ENCODE measurements at places on chromosomes 6 and 20.

DNA sequence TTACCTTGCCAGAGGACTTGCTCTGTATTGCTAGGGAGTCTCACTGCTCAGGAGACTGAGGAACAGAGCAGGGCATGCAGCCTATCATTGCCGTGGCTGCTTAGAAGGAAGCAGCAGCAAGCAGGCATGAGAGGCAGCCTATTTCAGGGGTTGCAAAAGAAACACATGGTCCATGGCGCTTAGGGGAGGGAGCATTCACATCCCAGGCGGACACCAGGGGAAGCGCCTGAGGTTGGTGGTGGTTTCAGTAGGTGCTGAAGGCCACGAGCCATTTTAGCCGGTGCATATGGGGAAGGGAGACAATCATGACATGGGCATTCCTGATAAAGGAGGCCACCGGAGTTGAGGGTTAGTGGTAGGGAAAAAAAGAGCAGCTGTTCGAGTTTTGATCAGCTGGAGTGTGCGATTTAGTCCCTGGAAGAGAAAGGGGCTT, 20.9 kb downstream of the FARS2 start:
- peak overlapping the region; percentile 49 for H3K27ac ChIP-seq
- no peak for DNase-seq
- H3K36me3 ChIP-seq = peaks cover 15% of the 10 kb centered on the region
- no peak overlapping the region for H3K4me3 ChIP-seq
- peaks cover 75% of the 10 kb centered on the region for H3K4me1 ChIP-seq
- H3K27me3 ChIP-seq = no peaks in the 10 kb centered on the region

DNA sequence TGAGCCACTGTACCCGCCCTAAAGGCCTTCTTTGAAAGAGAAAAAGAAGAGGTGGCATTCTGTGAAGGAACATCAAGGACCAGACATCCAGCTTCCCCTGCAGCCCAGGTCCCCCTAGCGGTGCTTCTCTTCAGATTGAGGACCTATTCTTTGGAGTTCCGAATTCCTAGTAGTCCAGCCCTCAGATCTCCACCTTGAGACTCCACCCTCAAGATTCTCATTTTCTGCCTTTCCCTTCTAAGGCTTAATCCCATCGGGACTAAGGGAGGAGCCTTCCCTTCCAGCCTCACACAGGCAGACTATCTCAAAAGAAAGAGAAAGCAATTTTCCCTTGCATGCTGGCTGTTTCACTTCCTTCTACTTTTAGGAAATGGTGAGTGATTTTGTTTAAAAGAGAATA, 32.5 kb downstream of the MUC22 start:
- H3K4me3 ChIP-seq = no peak overlapping the region
- DNase-seq = no peak
- no peaks in the 10 kb centered on the region for H3K36me3 ChIP-seq

DNA sequence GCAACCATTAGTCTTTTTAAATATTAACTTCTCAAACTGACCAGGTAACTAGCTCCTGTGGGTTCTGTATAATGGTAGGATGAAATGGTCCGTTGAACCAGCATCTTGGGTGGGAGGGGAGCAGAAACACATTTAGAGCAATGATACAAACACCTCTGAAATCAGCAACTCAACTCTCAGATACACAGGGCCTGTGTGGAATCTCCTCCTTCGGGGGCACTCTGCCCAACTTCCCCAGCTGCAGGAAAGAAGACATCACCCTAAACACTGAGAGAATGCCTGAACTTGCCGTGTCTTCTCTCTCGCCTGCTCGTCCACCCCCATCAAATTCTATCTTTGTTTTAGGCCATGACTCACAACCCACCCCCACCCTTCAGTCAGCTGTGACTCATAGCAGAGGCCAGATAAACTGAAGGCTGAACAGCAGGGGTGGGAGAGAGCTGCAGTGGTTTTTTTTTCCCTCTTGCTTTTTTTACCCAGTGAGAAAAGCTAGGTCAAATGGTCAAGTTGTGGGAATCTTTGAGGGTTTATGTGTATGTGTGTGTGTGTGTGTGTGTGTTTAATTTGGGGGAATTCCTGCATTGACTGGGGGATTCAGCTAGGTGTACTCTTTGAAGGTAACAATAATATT, 593.4 kb upstream of the JAG1 start:
- H3K27me3 ChIP-seq = no peaks in the 10 kb centered on the region
- no peaks in the 10 kb centered on the region for H3K4me1 ChIP-seq
- H3K4me3 ChIP-seq = no peak overlapping the region

DNA sequence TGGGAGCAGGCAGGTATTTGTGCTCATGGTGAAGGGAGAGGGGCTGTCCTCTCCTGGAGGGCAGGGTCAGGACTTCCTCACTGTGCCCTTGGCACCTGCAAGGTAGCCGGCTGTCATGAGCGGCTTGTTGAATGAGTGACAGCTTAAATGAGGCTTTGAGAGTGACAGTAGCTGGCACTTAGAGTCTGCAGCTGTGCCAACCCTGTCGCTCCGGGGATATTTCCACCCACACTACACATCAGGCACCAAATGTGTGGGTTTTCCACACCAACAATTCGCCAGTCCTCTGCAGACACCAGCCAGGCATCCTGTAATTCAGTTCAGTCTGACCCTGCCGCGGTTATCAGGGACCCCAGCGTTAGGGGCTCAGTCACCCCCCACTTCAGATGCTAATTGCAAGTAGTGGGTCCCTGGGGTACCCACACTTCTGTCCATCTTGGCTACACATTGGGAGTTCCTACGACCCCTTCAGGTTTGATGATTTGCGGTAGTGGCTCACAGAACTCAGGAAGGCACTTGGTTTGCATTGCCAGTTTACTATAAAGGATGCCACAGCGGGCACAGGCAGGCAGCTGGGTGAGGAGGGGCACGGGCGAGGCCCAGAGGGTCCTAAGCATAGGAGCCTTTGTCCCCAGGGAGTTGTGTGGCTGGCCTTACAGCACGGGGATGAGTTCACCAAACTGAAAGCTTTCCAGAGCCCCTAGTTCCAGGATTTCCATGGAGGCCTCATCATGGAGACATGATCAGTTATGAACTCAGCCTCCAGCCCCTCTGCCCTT, 9.1 kb downstream of the MTG2 start:
- DNase-seq = no peak
- H3K4me1 ChIP-seq = peaks cover 7% of the 10 kb centered on the region
- H3K27me3 ChIP-seq = no peaks in the 10 kb centered on the region
- no peak overlapping the region for H3K4me3 ChIP-seq
- H3K27ac ChIP-seq = no peak overlapping the region

GRCh38 chr6:41439524-41440418, 104.4 kb downstream of the NCR2 start:
- no peak overlapping the region for H3K4me3 ChIP-seq
- DNase-seq = peak; percentile 67

- H3K27ac ChIP-seq = no peak overlapping the region
- H3K4me1 ChIP-seq = peaks cover 1% of the 10 kb centered on the region
- DNase-seq = no peak
- H3K4me3 ChIP-seq = no peak overlapping the region
- peaks cover 23% of the 10 kb centered on the region for H3K27me3 ChIP-seq
Observed at GRCh38 chr20:20273286-20273685, 94.6 kb upstream of the INSM1 start.

DNA sequence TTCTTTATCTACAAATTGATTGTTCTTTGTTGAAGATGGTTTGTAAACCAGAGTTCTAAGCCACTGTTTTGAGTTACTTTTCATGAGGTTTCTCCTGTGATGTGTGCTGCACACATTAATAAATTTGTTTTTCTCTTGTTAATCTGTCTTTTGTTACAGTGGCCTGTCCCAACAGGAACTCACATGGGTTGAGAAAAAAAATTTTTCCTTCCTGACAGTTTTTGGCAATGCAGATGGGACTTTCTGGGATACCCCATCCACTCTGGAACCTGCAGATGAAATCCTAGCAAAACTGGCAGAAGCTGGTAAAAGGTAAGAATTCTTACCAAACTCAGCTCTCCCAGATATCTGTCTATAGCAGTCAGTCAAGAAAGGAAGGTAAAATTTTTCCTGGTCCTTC, 88.1 kb downstream of the CEP162 start:
- no peaks in the 10 kb centered on the region for H3K4me1 ChIP-seq
- H3K27ac ChIP-seq = no peak overlapping the region
- peaks cover 3% of the 10 kb centered on the region for H3K36me3 ChIP-seq
- H3K4me3 ChIP-seq = no peak overlapping the region

GRCh38 chr6:143513410-143513809, 1.9 kb upstream of the FUCA2 start:
- no peaks in the 10 kb centered on the region for H3K27me3 ChIP-seq
- DNase-seq = peak; percentile 67
- no peak overlapping the region for H3K27ac ChIP-seq
- peak overlapping the region; percentile 27 for H3K4me3 ChIP-seq

DNA sequence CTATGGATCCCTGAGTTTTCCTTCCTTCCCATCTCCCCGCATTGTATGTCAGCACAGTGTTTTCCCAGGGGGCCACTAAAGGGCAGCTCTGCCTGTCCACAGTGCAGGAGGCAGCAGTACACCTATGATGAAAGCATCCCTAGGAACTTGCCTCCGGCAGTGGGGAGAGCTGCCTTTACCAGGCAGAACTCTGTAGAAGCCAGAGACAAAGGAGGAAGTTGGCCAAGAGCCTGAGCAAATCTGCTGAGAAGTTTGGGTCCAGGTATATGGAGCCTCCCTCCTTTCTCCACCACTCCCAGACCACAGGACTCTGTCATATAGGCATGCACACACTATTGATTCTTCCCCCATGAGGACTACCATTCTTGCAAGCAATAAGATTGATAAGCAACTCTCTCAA, 282.7 kb downstream of the TBC1D7 start:
- peaks cover 3% of the 10 kb centered on the region for H3K4me1 ChIP-seq
- no peak overlapping the region for H3K4me3 ChIP-seq

GRCh38 chr6:112005013-112005371, 48.9 kb upstream of the CCN6 start:
- DNase-seq = no peak
- no peak overlapping the region for H3K4me3 ChIP-seq
- no peaks in the 10 kb centered on the region for H3K36me3 ChIP-seq
- no peak overlapping the region for H3K27ac ChIP-seq

DNA sequence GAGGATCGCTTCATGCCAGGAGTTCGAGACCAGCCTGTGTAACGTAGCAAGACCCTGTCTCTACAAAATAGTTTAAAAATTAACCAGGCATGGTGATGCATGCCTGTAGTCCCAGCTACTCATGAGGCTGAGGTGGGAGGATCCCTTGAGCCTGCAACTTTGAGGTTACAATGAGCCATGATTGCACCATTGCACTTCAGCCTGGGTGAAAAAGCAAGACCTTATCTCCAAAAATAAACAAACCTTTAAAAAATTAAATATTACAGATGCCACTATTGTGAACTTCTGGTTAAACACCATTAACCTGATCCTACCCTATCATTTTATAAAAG, 116.8 kb downstream of the ARHGAP18 start:
- H3K4me1 ChIP-seq = peaks cover under 1% of the 10 kb centered on the region
- H3K4me3 ChIP-seq = no peak overlapping the region
- H3K27me3 ChIP-seq = no peaks in the 10 kb centered on the region
- H3K36me3 ChIP-seq = peaks cover 11% of the 10 kb centered on the region

GRCh38 chr20:34083137-34083536, 28.9 kb downstream of the EIF2S2 start:
- H3K27ac ChIP-seq = no peak overlapping the region
- DNase-seq = no peak
- H3K27me3 ChIP-seq = no peaks in the 10 kb centered on the region

DNA sequence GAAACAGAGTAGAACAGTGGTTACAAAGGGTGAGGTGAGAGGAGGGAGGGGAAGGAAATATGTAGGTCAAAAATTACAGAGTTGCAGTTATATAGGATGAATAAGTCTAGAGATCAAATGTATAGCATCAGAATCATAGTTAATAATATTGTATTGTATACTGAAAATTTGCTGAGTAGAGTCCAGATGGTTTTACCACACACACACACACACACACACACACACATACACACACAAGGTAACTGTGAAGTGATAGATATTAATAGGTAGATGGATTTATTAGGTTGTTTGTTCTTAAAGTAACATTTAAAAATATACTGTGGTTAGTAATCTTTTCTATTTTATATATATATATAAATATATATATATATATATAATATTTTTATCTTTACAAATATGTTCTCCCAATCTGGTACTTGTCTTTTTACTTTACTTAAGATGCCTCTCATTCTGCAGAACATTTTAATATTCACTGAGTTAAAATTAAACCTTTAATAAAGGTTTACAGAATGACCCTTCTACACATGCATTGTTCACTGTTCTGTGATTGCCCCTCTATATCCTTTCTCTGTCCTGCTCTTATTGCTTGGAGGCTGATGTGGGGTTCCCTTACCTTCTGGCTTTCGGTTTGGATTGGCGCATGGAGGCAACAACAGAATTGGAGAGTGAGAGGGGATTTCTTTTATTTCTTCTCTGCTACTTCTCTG, 408 bp downstream of the PTCHD4 start:
- no peaks in the 10 kb centered on the region for H3K4me1 ChIP-seq
- no peaks in the 10 kb centered on the region for H3K36me3 ChIP-seq
- no peak overlapping the region for H3K4me3 ChIP-seq
- no peak overlapping the region for H3K27ac ChIP-seq
- DNase-seq = no peak
- H3K27me3 ChIP-seq = no peaks in the 10 kb centered on the region

GRCh38 chr6:138346302-138347195, 31.2 kb upstream of the SMIM28 start:
- no peak overlapping the region for H3K4me3 ChIP-seq
- H3K27me3 ChIP-seq = peaks cover 37% of the 10 kb centered on the region
- H3K4me1 ChIP-seq = no peaks in the 10 kb centered on the region
- no peak overlapping the region for H3K27ac ChIP-seq
- no peak for DNase-seq
- H3K36me3 ChIP-seq = no peaks in the 10 kb centered on the region

DNA sequence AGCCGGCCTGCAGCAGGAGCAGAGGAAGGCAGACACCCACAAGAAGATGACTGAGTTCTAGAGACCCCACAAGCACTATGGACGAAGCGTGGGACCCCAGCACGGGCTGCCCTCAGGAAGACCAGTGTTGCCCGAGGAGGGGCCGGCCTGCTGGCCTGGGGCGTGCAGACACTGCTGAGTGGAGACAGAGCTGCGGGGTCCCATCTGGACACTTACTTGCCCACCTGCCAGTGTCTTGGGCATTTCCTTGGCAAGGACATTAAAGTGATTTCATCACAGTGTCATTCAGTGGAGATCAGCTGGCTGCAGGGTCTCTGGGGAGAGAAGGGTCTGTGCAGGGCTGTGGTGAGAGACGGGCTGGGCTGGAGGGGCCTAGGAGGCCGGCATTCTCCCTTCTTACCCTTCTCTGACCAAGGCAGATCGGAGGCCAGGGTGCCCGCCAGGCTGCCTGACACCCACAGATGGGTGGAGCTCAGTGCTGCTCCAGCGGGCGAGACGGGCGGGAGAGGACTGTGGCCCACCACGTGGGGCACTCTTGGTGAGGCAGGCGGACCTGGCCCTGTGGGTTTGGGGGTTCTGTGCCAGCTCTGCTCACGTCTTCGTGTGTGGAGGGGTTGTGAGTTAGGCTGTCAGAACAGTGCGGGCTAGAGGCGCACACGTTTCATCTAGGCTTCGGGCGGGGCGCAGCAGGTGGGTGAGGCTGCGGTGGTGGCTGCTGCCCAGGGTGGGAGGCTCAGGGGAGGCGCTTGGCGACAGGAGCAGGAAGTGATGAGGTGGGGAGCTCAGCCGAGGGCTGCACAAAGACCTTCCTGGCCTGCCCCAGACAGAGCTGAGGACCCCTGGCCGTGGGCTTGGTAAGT, at the start of gene LIME1:
LIME1 (plus strand) TSS at position 806 of the 860 bp plus-strand sequence. CDS start 886 bp downstream, outside the sequence.
- peaks cover 8% of the 10 kb centered on the region for H3K36me3 ChIP-seq
- peaks cover 29% of the 10 kb centered on the region for H3K4me1 ChIP-seq
- DNase-seq = peak; percentile 92
